ENCODE measurements at places on chromosomes 1 and 21.

- peak; percentile 63 for DNase-seq
Measured at GRCh38 chr1:9629445-9630201, 21.9 kb upstream of the PIK3CD start.

- no peak for DNase-seq
Measured at GRCh38 chr1:174975764-174976163, 24.0 kb upstream of the CACYBP start.

GRCh38 chr1:152543820-152544219, 22.8 kb downstream of the LCE3E start:
- no peak for DNase-seq

GRCh38 chr1:88035578-88035977, 648.5 kb upstream of the PKN2 start:
- DNase-seq = no peak

GRCh38 chr1:209937996-209938959, at the start of gene SYT14:
Gene SYT14 (plus strand): TSS chr1:209938217. CDS start chr1:209938265, 48 bp downstream.
- no peak for DNase-seq

DNA sequence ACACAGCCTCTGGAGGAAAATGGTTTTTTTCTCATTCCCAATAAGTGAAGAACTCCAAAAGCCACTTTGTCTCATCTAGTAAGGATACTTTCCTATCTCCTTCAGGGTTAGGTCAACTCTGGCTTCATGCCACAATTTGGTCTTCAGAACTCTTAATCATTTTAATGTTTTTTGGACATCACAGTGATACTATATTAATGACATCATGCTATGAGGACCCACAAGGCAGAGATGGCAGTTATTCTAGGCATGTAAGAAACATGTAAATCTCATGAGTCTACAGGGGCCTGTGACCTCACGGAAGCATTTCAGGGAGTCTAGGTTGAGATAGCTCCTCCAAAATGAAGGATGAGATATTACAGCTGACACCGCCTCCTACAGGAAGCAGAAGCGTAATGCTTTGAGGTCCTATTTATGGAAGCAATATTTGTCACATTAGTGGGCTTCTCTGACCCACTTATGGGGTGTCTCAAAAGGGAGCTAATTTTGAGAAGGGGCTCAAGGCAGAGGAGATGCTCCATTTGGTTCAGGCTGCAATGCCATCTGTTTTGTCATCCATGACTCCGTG, 5.0 kb upstream of the GPR137B start:
- DNase-seq = no peak

DNA sequence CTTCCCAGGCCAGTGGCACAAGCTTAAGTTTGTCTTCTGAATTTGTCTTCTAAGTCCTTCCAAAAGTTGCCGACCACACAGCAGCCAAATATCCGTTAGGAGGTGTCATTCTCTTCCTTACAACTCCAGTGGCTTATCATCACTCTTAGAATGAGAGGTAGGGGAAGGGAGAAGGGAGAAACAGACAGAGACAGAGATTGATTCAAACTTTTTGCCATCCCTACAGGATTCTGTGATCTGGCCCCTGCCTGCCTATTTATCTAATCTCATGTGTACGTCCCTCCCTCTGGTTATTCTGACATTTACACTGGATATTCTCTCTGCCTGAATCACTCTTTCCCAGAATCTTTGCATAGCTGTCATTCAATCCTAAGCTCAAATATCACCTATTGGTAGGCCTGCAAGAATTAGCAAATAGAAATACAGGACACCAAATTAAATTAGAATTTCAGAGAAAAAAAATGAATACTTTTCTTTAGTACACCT, 488 bp upstream of the GNL2 start:
- DNase-seq = no peak

GRCh38 chr1:113128116-113128515, 55.1 kb downstream of the LRIG2 start:
- no peak for DNase-seq

DNA sequence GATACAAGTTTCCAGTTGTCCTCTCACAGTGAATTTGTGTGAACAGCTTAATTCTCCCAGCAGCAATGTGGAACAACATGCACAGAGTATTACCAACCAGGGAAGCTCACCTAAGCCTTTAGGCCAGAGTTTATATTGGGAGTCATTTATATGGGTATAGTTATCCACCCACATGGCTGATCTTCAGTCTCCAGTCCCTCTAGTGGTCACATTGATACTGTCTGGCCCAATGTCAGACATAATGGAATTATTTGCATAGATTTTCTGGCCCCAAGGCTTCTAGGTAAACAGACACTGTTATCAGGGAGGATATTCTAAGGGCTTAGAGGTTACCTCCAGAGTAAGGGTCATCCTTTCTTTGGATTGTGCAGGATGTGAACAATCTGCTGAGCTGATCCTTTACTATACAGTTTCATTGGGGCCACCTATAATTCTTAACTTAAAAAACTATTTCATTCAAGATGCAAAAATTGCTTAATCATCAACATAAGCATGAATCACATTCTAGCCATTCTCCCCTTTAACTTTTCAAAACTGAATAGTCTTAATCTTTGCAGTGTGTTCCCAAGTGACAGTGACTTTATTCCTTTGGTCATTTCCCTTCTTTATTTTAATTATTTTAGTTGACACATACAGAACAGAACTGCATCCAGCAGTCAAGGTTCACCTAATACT, 210.9 kb downstream of the LTN1 start:
- DNase-seq = no peak

- no peak for DNase-seq
Measured at GRCh38 chr1:232538224-232538942, 91.5 kb downstream of the SIPA1L2 start.

GRCh38 chr1:25922056-25922970, 16.1 kb upstream of the STMN1 start:
- DNase-seq = no peak

GRCh38 chr1:110307239-110307974, 31.8 kb upstream of the RBM15 start:
- no peak for DNase-seq

DNA sequence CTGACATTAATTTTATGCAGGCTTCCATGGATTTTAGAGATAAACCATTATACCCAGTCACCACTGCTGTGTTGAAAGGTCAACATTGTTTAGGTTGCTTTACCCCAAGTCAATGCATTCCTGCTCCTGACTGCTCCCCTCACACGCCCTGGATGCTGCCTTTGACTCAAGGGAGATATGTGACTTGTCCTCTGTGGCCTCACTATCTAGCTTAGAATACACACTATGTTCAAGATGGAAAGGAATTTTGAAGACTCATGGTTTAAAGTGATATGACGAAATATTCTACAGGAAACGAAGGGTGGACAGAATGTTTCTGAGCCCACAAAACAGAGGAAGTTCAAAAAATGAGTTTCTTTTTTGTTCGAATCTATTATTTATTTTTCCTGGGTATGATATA, 170.4 kb upstream of the NR5A2 start:
- DNase-seq = no peak

DNA sequence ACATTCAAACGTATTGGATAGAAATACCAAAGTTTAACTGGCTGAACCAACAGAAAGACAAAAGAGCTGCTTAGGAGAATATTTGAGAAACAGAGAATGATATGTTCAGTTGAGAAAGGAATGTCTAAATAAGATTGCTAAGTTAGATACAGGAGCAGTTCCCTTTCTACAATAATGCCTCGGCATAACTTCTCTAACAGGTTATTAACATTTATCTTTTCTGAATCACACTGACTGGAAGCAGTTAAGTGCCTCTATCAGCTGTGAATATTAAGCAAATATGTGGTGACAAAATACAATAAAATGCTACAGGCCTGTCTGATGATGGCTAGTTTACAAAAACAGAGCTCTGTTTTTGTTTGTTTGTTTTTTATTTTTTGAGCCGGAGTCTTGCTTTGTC, 121.9 kb downstream of the KCNK1 start:
- DNase-seq = no peak

DNA sequence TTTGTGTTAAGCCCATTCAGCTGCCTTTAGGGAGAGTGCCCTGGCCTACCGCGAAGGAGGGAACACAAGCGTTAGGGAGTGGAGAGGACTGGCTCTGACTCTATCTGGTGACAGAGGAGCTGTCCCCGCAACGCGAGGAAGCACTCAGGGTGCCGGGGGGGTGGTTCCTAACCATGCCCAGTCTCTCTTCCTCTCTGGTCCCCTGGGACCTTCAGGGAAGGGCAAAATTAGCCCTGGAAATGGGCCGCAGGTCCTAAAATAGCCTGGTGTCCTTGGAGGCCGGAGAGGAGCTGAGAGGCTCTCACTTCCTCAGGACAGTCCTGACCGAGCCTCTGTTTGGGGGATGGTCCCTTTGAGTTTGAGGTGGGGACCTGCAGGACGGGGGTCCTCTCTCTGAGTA, 5.8 kb downstream of the SLC45A1 start:
- no peak for DNase-seq

GRCh38 chr1:44784094-44785028, 3.6 kb downstream of the BEST4 start:
- no peak for DNase-seq

DNA sequence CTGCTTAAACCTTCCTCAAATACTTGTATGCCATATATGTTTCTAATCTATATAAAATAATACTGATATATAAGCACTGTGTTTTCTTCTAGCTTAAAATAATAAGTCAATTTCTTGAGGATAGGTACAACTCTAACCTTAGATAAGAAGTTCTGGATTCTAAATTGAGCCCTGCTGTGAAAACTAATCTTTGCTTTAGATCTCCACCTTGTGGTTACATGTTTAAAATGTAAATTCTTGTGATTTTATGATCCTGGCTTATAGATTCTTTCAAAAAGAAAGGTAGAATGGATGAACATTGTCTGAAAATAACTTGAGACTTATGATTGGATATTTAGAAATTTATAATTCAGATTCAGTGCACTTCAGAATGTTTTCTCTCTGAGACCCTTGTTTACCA, 38.9 kb upstream of the HMCN1 start:
- DNase-seq = no peak

- no peak for DNase-seq
Measured at GRCh38 chr1:59505596-59506028, 208.7 kb downstream of the FGGY start.

DNA sequence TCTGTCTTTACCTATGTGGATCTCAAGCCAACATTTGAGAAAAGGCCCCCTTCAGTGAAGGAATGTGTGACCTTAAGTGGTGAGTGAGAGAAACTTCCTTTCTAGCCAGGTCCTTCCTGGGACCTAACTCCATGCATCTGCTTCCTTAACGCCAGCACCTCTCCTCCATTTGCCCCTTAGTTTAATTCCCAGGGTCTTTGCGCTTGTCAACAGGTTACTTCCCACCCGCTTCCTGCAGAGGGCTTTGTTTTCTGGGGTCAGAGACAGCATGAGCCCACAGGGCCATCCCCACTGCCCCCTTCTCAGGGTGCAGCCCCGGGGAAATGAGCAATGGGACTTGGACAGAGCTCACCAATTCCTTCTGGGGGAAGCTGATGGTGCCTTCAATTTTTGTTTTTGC, 54.8 kb downstream of the EVA1C start:
- no peak for DNase-seq

GRCh38 chr1:235583511-235584001, 66.0 kb downstream of the GNG4 start:
- no peak for DNase-seq

DNA sequence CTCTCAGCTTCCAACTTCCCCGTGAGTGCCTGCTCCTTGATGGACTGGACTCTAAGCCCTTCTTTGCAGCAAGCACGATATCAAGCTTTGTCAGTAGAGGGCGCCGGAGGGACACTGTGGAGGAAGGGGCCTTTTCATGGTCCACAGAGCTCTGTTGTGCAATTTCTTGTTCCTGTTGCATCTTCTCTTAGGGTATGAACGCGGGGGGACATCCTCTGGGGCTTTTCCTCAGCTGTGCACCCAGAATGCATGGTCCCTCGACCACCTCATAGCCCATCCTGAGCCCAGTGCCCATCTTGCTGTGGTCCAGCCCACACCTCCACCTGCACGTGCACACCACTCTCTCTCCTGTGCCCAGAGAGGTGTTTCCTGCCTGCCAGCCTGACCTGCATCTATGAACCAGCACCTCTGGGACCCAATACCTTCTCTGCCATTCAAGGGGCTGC, 556.8 kb downstream of the PTPRU start:
- no peak for DNase-seq

DNA sequence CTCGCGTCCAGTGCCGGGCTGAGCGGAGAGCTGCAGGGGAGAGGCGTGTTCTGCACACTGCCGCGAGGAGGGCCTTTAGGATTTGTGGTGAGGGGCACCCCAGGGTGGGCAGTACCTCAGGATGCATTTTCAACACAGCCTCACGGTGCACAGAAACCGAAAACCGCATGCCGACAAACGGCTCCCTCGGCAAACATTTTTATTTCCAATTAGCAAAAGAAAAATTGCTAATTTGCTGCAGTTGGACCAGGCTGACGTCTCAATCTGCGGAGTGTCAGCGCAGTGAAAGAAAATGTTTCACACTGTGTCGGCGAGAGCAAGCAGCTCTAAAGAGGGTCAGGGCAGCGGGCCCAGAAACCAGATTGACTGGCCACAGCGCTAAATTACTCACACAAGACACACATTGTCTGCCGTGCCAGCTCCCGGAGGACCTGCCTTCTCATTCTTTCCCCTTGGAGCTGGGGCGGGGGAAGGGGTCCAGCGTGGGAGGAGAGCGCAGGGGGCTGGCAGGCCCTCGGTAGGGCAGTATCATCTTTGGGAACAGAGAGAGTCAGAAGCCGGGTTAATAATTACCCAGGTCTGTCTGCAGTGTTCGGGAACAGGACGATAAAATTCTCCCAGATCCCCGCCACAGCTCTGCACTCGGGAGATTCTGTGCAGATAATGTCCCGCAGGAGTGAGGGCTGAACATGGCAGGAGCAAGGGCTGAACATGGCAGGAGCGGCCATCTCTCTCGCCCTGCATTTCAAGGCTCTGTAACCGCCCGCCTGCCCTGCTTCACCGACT, 150.2 kb downstream of the PRDM16 start:
- DNase-seq = no peak

- DNase-seq = no peak
Measured at GRCh38 chr1:107139833-107140702, 771 bp upstream of the NTNG1 start.

DNA sequence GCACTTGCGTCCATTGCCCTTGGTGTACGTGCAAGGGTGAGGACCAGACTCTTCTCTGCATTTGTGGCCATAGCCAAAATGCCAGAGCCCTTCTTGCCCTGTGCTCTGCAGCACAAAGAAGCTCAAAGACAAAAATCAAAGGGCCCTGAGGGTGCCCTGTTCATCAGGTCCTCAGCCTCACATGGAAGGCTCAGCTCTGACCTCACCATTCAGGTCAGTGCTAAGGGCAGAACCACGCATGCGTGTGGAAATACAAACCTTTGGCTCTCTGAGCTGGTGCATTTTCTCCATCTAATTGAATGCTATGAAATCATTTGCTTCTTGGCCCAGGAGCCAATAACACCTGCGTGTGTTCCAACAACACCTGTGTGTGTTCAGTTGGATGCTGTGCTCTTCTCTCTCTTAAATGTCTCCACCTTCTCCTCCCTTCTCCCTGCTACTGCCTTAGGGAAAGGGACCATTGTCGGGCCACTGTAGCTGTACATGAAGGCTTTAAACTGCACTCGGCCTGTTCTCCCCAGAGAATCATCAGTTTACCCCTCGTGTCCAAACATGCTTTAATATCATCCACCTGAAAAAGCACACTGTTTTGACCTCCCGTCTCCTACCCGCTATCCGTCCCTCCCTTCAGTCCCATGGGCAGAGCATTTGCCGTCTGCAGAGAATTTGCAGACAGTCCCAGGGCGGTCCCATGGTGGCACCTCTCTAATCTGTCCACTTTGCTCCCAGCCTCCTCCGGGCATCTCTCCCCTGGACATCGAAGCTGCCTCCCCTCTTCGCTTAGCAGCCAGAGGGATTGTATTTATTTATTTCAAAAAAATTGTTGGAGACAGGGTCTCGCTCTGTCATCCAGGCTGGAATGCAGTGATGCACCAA, 60.6 kb downstream of the EVA1C start:
- no peak for DNase-seq
